ENCODE measurements at places on chromosomes 6 and 20. TPM values are rescaled to one million over a fixed set of nuclear protein-coding genes. Genes with fewer than 3 reads are reported as not detected.

The HLA-DPA1 gene
- polyA plus RNA-seq: 13.9 TPM

- no peak for DNase-seq
Observed at GRCh38 chr6:41226752-41227151, 1.4 kb upstream of the TREML4 start.

The DDX39B gene
- 312 TPM for polyA plus RNA-seq

DNA sequence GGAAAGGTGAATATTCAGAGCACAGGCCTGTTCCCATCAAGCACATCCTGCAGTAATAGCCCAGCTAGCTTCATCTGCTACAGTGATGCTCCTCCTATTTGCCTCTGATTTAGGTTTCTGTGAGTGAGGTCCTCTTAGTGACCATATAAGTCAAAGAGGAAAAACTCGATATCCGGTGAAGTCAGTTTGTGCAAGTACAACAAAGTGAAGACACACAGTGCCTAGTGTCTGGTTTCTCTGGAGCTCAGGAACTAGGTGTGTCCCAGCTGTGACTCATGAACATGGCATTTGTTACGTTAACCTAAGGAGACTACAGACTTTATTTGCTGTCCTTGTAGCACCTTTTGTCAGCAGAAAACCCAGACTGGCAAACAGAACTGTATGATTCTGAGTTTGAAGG is 33.9 kb downstream of the EDN1 start:
- no peak for DNase-seq

The IRAK1BP1 gene
- polyA plus RNA-seq: 3.2 TPM

- no peak for DNase-seq
Observed at GRCh38 chr6:9520417-9521151, 894.3 kb downstream of the TFAP2A start.

GRCh38 chr6:57262488-57262887 is 40.4 kb upstream of the RAB23 start:
- peak; percentile 54 for DNase-seq

The C4B gene
- 17.5 TPM for polyA plus RNA-seq

Measured in muscle of arm (tissue), 14 donors.